Activated naive CD4-positive, alpha-beta T cell treated with anti-CD3 and anti-CD28 coated beads for 36 hours (primary cell): ENCODE measurements at places on chromosomes 16 and 17. TPM values are rescaled to one million over a fixed set of nuclear protein-coding genes. Genes with fewer than 3 reads are reported as not detected.

The IRX3 gene
- total RNA-seq: not detected

The GPS1 gene
- 91.0 TPM for total RNA-seq

The SGCA gene
- 0.14 TPM for total RNA-seq

GRCh38 chr16:84379008-84379708 is 10.8 kb downstream of the ATP2C2 start:
- no peak for DNase-seq
- no peaks in the 10 kb centered on the region for H3K36me3 ChIP-seq
- H3K4me1 ChIP-seq: peaks cover 4% of the 10 kb centered on the region
- H3K27me3 ChIP-seq: peaks cover 5% of the 10 kb centered on the region
- H3K4me3 ChIP-seq: no peak overlapping the region
- no peak overlapping the region for H3K27ac ChIP-seq

DNA sequence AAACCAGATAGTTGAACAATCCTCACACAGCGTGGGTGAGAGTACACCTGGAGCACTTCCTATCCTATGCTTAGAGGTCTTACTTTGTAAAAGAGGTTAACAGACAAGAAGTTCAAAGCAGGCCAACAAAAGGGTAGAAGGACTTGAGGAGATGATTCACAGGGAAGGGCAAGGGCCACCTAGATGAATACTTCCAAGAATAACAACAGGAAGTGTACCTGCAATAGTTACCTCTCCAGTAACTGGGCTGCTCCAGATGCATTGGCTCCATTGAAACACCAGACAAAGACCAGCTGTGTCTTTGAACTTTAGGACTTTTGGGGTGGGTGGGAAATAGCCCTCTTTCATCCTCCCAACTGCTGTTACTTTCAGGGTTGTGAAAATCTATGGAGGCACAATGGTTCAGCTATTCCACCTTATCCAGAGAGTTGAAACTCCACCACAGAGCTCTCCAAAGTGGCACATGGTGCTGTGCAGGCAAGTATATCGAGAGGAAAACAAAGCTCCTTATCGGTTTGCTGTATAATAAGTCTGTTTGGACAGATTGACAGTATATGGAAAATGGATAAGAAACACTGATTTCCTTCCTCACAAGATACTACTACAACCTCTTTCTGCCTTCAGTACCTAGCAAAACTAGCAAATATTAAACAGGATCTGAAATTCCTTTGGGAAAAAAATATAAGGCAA is 22.7 kb downstream of the RNF43 start:
- no peaks in the 10 kb centered on the region for H3K27me3 ChIP-seq
- DNase-seq: no peak
- H3K36me3 ChIP-seq: no peaks in the 10 kb centered on the region
- H3K4me1 ChIP-seq: no peaks in the 10 kb centered on the region
- no peak overlapping the region for H3K27ac ChIP-seq
- no peak overlapping the region for H3K4me3 ChIP-seq

- no peak overlapping the region for H3K4me3 ChIP-seq
- DNase-seq: no peak
- no peak overlapping the region for H3K27ac ChIP-seq
- H3K4me1 ChIP-seq: peaks cover 7% of the 10 kb centered on the region
- no peaks in the 10 kb centered on the region for H3K27me3 ChIP-seq
- H3K36me3 ChIP-seq: no peaks in the 10 kb centered on the region
Measured at GRCh38 chr17:82346342-82347300, 12.4 kb upstream of the TEX19 start.
